ENCODE measurements at places on chromosomes 12 and 14.

DNA sequence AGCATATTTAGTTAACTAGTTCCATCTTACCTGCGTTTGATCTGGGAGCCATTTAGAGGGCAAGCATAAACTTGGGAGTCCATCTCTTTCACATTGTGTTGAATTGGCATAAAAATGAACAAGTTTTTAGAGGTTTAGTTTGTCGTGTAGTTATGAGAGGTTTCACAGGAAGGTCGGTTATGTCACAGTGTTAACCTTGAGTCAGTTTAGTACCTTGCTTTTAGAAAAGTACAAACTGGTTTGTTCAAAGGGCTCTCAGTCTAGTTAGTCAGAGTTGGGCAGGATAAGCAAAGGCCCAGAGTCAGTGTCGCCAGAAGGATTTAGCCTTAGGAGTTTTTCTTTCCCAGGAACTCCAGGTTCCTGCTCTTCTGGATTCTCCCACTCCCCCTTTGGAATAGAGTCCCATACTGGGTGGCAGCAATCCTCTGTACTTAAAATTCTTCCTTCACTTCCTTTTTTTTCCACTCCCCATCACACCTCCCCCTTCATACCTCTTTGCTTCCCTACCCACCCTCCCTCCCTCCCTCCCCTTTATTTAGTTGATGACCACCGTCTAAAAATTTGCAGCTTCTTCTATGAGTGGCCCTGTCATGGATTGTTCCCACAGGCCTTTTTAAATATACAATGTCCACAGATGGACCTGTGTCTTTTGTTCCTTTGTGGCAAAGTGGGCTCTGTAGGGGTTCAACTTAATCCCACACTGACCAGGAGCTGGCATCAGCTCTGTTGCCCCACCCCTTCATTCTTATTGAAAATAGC lies 12.1 kb downstream of the PCBP2 start:
- DNase-seq: no peak

DNA sequence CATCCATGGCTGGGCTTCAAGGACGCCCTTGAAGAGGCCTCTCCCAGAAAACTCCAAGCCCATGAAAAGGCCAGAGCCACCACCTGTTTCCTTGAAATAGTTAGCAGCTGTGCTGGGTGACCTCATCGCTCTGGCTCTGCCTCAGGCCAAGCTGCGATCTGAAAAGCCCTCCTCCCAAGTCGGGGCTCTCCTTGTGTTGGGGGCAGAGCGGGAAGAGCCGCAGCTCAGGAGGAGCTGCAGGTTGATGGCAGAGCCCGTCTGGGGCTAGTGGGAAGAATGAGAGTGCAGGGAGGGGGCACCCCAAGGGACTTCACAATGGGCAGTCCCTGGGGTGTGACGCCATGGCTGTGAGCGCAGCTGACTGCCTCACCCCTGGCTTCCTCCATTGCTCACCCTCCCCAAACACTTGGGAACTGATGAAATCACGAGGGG lies 50.0 kb upstream of the STON2 start:
- DNase-seq: no peak

- DNase-seq: no peak
These were observed 47.2 kb upstream of the CTDSP2 start for GRCh38 chr12:57893431-57894353.

GRCh38 chr12:98951406-98951805 lies 306.3 kb downstream of the APAF1 start:
- DNase-seq: no peak

GRCh38 chr14:104758981-104759969 lies 6.3 kb downstream of the SIVA1 start:
- no peak for DNase-seq

DNA sequence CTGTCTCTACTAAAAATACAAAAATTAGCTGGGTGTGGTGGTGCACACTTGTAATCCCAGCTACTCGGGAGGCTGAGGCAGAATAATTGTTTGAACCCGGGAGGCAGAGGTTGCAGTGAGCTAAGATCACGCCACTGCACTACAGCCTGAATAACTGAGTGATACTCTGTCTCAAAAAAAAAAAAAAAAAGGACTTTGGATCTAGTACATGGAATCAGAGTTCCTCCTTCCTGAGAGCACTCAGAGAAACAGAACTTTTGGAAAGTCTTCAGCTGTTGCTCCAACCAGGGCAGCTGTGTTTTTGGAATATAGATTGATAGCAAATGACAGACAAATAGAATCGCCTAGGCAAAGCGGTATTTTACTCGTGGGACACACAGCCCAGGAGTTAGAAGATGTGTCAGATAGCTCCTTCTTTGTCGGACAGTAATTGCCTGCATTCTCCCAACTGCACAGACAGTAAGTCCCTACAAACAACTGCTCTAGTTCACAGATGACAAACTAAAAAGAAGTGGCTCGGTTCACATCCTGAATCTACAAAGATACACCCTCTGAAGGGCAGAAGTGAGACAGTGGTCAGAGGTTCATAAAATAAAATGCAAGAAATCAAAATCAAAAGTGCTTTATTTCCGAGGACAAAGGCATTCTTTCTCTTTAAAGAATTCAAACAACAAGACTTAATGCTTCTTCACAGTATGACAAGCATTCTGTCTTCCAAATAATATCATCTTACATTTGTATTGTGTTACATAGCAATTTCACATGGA lies 17.1 kb upstream of the NEK9 start:
- DNase-seq: no peak

- DNase-seq: peak; percentile 57
These were observed 239.2 kb upstream of the FKBP4 start for GRCh38 chr12:2555487-2556082.

DNA sequence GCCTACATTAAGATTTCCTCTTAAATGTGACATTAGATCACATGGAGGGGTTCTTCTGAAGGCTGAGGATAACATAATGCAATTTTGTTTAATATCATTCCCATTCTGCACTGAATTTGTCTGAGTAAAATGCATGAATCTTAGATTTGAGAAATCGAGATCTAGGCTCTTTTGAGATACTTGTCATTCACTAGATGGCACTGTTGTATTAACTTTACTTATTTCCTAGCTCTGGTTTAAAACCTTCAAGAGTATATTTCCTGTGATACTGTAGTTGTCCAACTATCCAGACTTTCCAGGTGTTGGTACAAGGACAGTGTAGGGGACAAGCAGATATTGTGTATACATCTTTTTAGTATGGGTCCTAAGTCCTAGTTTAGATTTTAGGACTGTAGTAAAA lies 91.7 kb upstream of the SEL1L start:
- no peak for DNase-seq

DNA sequence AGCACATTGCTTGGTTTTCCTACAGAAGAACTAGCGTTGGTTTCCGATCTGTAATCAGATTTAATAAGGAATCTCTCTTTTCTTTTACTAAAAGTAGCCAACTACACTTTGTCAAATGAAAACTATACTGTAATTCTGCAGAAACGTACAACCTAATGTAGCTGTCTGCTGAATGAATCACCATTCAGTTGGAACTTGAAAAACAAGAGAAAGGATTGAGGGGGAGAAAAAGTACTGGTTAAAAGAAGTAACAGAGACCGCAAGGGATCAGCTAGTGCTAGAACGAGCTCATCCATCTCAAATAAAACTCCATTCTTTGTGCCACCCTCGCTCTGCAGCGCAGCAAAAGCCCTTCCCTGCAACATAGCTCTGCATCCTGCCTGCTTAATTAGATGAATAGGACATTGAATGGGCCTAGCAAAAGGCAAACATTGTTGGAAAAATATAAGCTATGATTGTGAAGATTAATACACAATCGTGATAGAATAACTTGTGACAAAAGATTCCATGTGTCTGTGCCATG lies 2.6 kb downstream of the GARIN2 start:
- DNase-seq: no peak

DNA sequence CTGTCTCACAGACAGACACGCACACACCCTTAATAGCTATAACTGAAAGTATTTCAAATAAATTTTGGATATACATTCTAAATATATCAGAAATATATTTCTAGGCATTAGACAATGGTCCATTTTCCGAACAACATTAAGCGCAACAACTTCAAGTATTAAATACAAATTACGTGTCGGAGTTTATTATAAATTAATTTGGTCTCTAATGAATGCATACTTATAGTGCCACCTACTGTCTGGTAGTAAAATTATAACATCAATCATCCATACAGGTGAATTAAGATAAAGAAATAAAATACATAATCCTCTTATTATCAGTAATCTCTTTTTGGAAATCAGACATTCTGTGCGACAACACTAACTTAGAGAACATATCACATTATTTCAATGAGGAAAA lies 27.2 kb upstream of the CMAS start:
- DNase-seq: no peak

DNA sequence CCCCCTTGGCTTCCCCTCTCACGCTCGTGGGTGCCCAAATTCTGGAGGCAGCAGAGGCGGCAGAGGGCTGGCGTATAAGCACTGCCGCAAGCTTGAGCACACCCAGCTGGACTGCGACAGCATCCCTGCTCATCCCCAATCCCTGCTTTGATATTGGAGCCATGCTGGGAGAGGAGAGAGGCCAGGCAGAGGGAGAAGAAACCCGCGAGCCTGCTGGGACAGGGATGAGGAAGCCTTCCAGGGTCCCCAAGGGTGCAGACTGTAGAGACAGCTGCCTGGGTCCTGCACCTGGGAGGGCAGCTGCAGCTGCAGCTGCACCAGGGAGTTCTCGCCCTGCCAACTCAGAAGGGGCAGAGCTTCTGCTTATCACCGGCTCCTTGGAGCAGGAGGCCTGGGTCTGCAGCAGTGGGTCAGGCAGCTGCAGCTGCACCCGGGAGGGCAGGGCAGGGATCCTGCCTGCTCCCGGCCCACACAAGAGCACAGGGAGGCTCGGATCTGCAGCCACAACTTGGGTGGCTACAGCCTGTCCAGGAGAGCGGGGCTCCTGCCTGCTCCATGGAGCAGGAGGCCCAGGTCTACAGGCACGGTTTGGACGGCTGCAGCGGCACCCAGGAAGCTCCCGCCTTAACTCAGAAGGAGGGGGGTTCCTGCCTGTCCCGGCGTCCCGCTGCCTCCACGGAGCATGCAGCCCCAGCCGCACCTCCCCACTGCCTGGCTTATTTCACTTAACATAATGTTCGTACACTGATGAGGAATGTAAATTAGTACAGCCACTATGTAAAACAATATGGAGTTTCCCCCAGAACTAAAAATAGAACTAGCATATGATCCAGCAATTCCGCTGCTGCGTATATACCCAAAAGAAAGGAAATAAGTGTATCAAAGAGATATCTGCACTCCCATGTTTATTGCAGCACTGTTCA lies 60.4 kb upstream of the SGPP1 start:
- no peak for DNase-seq

GRCh38 chr14:57153286-57153685 lies 115.4 kb downstream of the EXOC5 start:
- no peak for DNase-seq

GRCh38 chr12:51383269-51383905 lies 7.8 kb downstream of the GALNT6 start:
- no peak for DNase-seq

DNA sequence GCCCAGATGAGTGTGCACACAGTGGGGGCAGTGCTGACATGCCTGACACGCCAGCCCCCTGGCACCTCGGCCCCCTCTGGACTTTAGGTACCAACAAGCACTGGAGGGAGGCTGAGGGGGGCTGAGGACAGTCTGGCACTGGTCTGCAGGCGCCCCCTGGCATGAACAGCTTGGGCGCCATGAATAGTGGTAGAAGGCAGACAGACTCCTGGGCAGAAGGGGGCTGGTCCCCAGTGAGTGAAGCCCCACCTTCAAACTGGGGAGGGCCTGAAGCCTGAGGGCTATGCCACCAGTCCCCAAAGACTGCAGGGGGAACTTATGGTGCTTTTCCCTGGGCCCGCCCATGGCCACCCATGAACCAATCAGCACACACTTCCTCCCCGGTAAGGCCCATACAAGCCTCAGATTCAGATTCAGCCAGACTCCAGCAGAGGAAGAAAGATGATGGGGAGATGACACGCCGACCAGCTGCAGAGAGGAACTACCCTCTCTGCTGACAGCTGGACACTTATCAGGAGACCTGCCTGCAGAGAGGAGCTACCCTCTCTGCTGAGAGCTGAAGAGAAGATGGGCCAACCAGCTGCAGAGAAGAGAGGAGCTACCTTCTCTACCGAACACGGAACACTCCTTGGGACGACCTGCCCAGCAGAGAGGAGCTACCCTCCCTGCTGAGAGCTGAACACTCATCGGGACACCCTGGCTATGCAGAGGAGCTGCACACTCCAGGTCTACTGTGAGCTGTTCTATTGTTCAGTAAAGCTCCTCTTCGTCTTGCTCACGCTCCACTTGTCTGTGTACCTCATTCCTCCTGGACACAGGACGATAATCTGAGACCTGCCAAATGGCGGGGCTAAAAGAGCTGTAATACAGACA lies 324.5 kb downstream of the PCNX1 start:
- no peak for DNase-seq

DNA sequence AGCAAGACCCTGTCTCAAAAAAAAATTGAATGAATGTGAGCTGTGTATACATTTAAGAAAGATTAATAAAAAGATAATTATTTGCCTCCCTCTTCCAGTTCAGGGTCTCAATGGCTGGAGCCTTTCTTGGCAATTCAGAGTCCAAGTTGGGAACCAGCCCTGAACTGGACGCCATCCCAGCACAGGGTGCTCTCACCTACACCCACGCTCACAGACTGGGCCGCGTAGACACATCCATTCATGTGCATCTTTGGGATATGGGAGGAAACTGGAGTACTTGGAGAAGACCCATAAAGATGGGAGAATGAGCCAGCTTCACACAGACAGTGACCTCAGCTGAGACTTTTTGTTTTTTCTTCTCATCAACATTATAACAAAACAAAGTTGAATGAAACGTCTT lies 6.5 kb downstream of the MAPK1IP1L start:
- no peak for DNase-seq

GRCh38 chr12:94875525-94875924 lies 128.0 kb downstream of the NDUFA12 start:
- DNase-seq: no peak

- DNase-seq: no peak
These were observed 202.2 kb upstream of the HMGA2 start for GRCh38 chr12:65622056-65622455.

DNA sequence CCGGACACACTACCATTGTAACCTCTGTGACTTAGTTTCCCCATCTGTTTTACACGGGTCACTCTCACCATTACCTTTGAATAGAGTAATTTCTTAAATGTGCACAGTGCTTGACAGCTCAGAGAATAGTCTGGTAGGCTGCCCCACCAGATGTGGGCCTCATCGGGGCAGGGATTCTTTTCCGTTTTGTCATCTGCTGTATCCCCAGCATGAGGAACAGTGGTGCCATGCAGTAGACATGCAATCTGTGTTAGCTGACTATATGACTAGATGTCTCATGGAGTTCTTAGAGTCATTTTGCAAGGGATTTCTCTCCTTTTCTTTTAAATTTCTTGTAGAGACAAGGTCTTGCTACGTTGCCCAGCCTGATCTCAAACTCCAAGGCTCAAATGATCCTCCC lies 44.9 kb upstream of the PLEKHG3 start:
- DNase-seq: no peak

All from D721Med (cell line).